EL (cell line): ENCODE measurements at places on chromosomes 3 and 15.
A peak's percentile ranks its signal among the peaks of the same experiment; 100 is the strongest.

DNA sequence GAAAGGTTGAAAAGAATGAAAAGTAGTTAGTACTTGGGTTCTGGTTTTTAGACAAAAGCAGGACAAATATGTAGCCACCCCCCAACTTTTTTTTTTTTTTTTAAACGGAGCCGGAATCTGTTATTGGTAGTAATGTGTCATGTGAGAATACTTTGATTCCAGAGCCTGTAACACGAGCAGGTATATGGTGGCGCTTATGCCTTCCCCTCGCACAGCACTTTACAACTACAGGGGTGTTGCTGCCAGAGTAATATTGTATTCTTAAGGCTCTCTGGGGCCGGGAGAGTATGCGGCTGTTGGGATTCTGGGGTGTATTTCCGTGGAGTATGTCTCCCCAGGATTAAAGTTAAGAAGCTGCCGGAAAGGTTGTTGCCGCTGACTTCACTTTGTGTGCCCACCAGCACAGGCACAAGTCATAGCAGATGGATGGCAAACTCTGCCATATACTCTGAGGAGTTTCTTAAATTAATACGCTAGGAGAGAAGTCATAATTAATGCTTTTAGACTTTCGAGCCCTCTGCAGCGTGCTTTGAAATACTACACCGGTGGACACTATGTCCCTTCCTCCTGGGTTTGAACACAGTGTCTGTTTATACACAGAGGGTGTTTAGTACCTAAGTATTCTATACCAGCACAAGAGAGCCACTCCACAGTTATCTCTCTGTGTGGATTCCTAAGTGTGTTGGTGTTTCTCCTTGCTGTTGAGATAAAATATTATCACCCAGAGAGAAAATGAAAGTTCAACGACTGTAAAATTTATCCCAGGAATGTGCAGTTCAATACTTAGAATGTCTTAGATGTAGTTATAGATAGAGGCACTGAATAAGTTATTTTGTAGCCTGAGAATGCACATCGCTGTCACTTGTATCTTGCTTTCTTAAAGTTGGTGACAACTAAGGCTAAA lies 1.4 kb downstream of the MBNL1 start:
- DNase-seq: peak; percentile 41

- no peak for DNase-seq
These were observed 83.1 kb upstream of the FNDC3B start for GRCh38 chr3:171956181-171956683.

DNA sequence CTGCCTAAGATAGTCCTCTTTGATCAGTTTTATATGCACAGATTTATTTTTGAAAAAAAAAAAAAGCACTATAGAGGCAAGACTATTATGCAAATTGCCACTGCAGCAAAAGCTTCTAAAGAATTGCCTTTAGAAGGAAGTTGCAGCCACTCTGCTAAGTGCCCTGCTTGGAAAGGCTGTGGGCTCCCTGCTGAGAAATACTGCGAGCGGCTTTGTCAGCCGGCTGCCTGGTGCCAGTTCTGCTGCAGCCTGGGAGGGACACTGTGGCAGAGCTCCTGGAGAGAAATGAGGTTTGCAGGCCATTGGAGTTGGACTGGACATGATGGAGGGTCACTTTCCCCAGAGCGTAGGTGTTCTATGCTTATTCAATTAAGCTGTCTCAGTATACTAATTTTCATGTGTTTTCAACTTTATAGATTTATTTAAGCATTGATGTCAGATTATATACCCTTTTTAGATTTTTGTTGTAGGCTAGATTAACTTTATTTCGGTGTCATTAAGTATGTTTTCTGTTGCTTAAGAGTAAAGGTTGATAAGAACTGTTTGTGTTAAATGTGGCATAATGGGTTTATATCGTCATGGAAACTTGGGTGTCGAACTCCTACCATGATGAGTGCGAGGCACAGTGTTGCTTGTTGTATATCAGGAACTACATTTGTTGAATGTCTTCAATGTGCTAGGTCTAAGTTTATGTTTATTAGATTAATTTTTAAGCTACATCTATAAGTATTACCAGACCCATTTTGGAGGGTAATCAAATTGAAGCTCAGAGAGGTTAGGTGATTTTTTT lies 6.6 kb downstream of the MAP2K5 start:
- DNase-seq: no peak

- DNase-seq: peak; percentile 54
These were observed 6.9 kb upstream of the RPL35A start for GRCh38 chr3:197942956-197943556.

- peak; percentile 66 for DNase-seq
These were observed 25.3 kb downstream of the ANP32A start for GRCh38 chr15:68795298-68795848.

DNA sequence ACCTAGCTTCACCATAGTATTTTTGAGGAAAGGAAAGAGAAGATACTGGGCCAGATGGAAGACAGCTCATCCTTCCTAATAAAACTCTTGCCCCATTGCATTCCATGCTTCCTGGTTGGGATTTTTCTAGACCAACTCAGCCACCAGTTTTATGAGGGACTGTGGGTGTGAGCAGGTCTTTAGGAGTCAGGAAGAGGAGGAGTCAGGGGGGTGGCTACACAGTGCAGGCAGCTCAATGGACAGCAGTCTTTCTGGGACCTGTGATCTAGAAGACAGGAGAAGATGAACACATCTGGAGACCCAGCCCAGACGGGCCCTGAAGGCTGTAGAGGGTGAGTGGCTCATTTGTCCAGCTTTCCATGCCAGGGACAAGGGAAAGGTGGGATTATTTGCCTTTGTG lies at the start of gene NOX5:
NOX5 (plus strand) TSS at position 242 of the 400 bp plus-strand sequence; CDS start at position 283, 41 bp downstream.
- peak; percentile 94 for DNase-seq

DNA sequence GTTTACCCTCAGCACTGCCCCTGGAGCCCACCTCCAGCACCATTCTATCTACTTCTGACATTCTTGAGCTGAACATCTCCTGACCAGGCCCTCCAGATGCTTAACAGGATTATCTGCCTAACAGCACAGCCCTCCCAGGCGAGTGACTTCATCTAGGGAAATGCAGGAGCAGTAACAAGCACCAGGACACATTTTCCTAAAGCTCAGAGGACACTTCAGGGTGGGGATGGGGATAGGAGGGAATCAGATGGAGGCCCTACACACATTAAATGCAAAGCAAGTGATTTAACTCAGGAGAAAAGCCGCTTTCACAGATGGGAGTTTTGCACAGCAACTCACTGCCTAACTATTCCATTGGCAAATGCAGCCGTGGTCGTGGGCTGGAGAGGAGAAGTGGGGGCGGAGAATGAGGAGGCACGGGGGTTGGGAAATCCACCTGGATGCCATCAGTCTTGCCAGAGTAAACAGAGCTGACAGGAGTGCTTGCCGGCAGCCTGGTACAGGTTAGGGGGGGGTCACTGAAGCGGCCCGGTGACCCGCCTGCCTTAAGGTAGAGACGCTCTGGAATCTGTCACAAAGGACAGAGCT lies 21.3 kb upstream of the BNC1 start:
- peak; percentile 16 for DNase-seq

- no peak for DNase-seq
These were observed 72.1 kb upstream of the ACAD9 start for GRCh38 chr3:128807186-128807830.

DNA sequence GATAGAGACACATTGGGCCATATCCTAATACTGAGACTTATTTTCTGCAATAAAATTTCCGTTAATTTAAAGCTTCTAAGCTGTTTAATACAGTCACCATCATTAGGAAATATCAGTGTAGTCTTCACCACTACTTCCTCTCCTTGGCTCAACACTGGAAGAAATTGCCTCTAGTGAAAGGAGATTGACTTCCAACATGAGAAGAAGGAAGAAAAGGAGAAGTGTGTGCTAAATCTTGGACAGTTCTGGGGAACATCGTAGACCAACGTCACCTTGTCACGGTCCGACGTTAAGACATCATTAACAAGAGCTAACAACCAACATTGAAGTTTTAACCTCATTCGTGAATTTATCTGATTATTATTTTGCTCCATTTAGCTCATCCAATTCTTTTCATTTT lies 987.0 kb upstream of the CFAP20DC start:
- DNase-seq: no peak

DNA sequence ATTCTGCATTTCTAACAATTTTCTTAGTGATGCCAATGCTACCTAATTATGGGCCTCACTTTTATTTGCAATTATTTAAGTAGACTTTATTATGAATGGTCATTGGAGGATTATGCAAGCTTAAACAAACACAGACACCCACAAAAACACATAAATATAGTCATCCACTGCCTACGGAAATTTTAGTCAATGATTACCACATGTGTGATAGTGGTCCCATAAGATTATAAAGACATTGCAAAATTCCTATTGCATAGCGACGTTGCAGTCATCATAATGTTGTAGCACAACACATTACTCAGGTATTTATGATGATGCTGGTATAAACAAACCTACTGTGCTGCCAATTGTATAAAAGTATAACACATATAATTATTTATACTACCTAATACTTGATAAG lies 247.8 kb upstream of the ALCAM start:
- peak; percentile 76 for DNase-seq

DNA sequence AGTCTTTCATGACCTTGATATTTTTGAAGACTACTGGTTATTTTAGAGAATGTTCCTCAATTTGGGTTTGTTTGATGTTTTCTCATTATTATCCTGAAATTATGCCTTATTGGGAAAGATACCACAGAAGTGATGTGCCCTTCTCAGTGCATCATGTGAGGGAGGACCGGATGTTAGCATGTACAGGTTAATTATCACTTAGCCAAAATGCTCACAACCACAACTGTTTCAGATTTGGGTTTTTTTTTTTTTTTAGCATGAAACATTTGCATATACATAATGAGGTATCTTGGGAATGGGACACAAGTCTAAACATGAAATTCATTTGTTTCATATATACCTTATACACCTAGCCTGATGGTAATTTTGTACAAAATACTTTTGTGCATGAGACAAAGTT lies 59.8 kb downstream of the PIK3R4 start:
- DNase-seq: no peak

GRCh38 chr3:108122276-108122675 lies 31.4 kb upstream of the CD47 start:
- no peak for DNase-seq

GRCh38 chr15:68423359-68424296 lies 8.3 kb downstream of the ITGA11 start:
- DNase-seq: no peak

DNA sequence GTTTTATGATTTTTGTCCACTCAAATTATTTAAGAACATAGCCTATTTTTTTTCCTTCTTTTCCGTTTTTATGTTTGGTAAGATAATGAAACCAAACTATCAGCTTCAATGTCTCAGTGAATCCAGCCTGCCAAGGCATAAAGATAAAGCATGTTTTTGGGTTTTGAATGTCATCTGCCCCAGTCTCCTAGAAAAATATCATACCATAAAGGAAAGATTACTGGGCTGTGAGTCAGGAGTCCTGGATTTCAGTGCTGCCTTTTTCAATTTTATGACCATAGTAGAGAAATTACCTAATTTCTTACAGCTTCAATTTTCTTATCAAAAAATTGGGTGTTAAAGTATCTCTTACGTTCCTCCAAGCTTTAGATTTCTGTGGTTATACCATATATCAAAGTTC lies 87.5 kb downstream of the GAP43 start:
- DNase-seq: peak; percentile 18

GRCh38 chr3:182201456-182202168 lies 489.9 kb downstream of the SOX2 start:
- no peak for DNase-seq

GRCh38 chr3:89113893-89114840 lies 6.7 kb downstream of the EPHA3 start:
- peak; percentile 31 for DNase-seq

DNA sequence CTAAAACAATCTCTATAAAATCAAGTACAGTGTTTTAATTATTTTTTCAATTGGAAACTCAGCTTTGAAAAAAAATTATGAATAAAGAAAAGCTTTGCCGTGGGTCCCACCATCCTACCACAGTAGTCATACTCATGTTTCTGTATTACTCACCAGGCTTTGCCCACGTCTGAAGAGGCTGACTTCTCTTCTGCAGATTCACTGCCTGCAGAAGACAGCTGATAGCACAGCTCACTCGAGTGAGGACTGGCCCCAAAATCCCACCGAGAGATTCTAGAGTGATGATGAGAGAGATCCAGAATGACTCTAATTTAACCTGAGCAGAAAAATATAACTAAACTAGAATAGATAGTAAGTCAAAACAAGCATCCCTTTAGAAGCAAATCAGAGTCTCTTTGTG lies 11.9 kb downstream of the C2CD4B start:
- no peak for DNase-seq
